ENCODE measurements at places on chromosomes 5 and 9.
A peak's percentile ranks its signal among the peaks of the same experiment; 100 is the strongest.

- DNase-seq: no peak
These were observed 10.0 kb downstream of the SPARC start for GRCh38 chr5:151676719-151677118.

- no peak for DNase-seq
These were observed 144.1 kb upstream of the ACOT12 start for GRCh38 chr5:81537905-81538547.

DNA sequence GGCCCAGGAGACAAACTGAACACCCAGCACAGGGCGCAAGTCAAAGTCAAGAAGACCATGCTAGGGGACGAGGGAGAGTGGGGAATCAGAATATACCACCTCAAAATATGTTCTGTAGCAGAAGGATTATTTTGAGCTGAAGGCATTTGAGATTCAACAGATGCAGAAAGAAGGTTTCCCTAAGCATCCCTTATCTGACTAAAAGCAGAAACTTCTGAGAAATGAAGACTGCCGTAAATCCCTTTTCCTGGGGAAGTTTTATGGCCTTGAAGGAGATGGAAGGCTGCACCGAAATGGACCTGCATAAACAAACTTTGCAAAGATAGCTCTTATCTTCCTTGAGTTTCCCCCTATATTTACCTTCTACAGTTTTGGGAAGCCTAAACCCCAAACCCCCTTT lies 72.8 kb downstream of the PTTG1 start:
- no peak for DNase-seq

- DNase-seq: peak; percentile 4
These were observed 455.8 kb upstream of the PTGER4 start for GRCh38 chr5:40223884-40224402.

GRCh38 chr5:150522504-150523414 lies 14.8 kb downstream of the NDST1 start:
- no peak for DNase-seq

DNA sequence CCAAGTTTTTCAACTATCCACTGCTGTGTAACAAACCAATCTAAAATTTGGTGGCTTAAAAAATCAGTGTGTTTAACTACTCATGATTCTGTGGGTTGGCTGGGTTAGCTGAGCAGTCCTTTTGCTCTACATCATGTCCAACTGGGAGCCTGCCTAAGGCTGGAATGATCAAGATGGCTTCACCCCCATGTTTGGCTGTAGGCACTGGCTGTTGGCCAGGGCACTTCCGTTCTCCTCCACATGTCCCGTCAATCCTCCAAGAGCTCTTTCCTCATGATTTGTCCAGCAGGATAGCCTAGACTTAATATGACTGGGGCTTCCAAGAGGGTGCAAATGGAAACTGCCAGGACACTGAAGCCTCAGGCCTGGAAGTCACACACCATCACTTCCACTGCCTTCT lies 17.0 kb upstream of the TSSK1B start:
- DNase-seq: no peak

Data from stimulated activated CD4-positive, alpha-beta T cell treated with anti-CD3 and anti-CD28 coated beads, Interleukin-4, amount 100 ng/mL, for 4 hours (primary cell).